Colonic mucosa (tissue), 4 donors: ENCODE measurements at places on chromosomes 5 and 9. TPM values are rescaled to one million over a fixed set of nuclear protein-coding genes. Genes with fewer than 3 reads are reported as not detected.

LHX3 gene
- total RNA-seq = not detected

PLPPR1 gene
- 0.25 TPM for total RNA-seq

DNM1 gene
- total RNA-seq = 2.5 TPM

STPG3 gene
- not detected for total RNA-seq
